Stimulated activated naive CD4-positive, alpha-beta T cell treated with Interleukin-2 at 50 U/mL for 16 hours (primary cell): ENCODE measurements at places on chromosomes 11 and 22.

GRCh38 chr22:36552289-36552688 is 23.3 kb upstream of the EIF3D start:
- no peak for DNase-seq

- no peak for DNase-seq
Measured at GRCh38 chr11:118373871-118374270, 14.5 kb downstream of the UBE4A start.

- DNase-seq = no peak
Measured at GRCh38 chr22:28951969-28952521, 68.7 kb downstream of the ZNRF3 start.

GRCh38 chr22:29343313-29343805 is 27.9 kb upstream of the RASL10A start:
- no peak for DNase-seq

GRCh38 chr22:44116331-44116730 is 64.4 kb upstream of the PARVG start:
- DNase-seq = no peak
